AG10803 (cell line): ENCODE measurements at places on chromosomes 3 and 15.

DNA sequence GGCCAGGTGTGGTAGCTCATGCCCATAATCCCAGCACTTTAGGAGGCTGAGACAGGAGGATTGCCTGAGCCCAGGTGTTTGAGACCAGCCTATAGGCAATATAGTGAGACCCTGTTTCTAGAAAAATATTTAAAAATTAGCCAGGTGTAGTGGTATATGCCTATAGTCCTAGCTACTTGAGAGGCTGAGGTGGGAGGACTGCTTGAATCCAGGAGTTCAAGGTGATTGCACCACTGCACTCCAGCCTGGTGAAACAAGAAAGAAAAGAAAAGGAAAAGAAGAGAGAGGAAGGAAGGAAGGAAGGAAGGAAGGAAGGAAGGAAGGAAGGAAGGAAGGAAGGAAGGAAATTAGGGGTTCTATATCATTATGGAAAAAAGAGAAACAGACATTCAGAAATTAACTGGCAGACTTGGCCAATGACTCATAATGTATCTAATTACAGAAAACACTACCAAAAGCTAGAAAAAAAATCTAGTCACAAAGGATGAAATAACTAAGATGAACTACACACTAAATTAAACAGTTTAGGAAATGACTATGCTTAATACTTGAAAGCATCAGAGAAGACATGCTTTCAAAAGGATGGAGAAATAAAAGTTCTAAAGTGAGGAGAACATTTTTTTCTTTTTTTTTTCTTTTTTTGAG is 45.4 kb upstream of the TERB2 start:
- no peak for DNase-seq

DNA sequence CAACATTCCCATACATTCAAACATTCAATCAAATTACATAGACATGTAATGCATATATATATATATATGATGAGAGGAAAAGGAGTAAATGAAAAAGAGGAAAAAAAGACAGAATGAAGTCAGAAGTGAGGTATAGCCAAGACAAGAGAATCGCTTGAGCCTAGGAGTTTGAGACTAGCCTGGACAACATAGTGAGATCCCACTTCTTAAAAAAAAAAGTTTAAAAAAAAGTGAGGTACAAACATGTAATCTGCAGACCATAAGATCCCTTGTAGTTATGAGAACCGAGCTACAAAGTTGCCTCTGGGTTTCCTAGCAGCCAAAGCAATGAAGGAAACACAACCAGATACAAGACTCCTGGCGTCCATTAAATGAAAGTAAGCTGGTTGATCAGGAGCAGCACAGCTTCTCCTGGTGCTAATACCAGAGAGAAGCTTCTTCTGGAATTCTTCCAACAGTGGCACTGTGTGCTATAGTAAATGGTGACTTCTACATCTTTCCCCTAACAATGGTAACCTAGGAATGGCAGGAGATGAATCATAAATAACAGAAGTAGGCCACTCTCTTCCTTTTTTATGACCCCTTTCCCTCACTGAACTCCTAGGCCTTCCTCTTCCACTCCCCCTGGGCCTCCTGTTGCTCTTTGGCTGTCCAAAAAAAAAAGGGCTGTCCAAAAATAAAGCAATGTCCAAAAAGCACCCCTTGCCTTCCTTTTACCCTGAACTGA is 3.5 kb downstream of the KCNMB3 start:
- DNase-seq, result no peak

- DNase-seq, result no peak
Measured at GRCh38 chr15:58424722-58425121, 7.1 kb upstream of the LIPC start.

GRCh38 chr3:43580181-43580580 is 41.6 kb downstream of the ANO10 start:
- DNase-seq, result no peak

DNA sequence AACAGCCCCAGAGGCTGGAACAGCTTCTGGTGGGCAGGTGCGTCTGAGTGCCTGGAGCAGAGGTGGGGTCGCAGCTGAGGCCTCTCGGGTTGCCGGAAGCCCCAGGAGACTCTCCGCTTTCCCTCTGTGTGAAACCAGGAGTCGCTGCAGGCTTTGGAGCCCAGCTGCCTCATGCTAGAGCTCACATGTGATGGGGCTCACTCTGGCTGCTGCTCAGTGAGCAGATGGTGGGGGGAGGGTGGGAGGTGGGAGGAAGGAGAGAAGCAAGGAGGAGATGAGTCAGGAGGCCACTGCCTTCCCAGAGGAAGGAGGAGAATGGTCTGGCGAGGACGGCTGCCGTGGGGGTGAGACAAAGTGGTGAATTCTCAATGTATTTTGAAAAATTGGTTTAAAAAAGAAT is 290.1 kb upstream of the CHRNA7 start:
- DNase-seq, result no peak

- DNase-seq, result no peak
Measured at GRCh38 chr3:103218146-103218545, 783.3 kb downstream of the ZPLD1 start.
